ENCODE measurements at places on chromosomes 7 and 10.

- no peak for DNase-seq
Observed at GRCh38 chr7:20030417-20030816, 186.8 kb downstream of the MACC1 start.

DNA sequence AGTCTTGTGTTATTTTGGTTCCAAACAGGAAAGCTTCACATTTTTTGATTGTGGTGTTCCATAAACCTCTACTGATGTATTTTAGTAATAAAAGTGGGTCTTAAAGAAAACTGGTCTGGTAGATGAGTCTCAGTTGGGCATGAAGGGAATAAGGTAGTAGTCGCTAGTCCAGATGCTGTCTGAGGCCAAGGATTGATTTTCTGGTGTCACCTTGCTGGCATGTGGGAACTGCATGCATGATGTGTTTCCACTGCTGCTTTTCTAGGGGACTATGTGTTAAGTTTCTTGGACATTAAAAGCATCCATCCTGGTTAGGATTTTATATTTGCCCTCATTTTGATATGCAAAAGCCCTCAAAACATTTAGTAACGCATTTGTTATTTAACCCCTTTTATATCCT lies 123.7 kb upstream of the GJD4 start:
- no peak for DNase-seq

GRCh38 chr10:60032723-60033122 lies 126.4 kb upstream of the CCDC6 start:
- peak; percentile 67 for DNase-seq

GRCh38 chr10:67971311-67971710 lies 86.9 kb downstream of the SIRT1 start:
- no peak for DNase-seq

GRCh38 chr7:116198748-116199410 lies 11.5 kb upstream of the TES start:
- DNase-seq = no peak

DNA sequence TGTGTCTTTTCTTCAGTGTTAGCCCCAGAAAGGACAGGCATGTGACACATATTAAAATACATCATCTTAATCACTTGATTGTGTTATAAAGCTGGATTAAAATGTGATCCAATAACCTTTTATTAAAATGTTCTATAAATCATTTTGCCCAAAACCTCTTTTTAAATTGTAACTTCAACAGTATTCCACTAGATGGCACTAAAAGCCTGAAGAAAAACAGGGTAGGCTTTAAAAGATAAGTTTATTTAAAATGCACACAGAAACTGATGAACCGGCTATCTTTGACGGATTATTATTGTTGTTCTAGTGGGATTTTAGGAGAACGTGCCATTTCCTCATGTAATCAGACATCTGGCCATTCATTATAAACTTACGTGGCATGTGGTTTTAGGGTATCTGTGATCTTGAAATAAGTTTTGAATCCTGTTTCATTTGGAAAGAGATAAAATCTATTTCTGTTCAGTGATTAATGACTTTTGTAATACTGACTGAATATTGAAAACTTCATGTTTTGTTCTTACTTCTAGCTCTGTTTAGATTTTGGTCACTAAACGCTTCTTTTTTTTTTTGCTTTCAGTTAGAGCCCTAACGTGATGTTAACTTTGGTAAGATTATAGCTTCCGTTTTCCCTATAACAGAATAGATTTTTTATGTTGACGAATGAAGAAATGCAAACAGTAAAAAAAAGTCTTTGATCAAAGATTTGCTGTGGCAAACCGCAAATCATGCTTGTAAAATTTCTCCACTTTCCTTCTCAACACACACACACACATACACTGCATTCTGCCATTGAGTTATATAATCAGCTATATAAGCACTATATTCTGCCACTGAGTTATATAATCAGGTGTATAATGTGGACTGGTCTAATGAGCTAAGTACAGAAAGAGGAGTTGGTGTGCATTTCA lies 13.6 kb downstream of the VPS50 start:
- no peak for DNase-seq

GRCh38 chr7:34338961-34339526 lies 319.0 kb upstream of the NPSR1 start:
- no peak for DNase-seq

- DNase-seq = no peak
Observed at GRCh38 chr10:74888962-74889661, 62.7 kb downstream of the KAT6B start.

DNA sequence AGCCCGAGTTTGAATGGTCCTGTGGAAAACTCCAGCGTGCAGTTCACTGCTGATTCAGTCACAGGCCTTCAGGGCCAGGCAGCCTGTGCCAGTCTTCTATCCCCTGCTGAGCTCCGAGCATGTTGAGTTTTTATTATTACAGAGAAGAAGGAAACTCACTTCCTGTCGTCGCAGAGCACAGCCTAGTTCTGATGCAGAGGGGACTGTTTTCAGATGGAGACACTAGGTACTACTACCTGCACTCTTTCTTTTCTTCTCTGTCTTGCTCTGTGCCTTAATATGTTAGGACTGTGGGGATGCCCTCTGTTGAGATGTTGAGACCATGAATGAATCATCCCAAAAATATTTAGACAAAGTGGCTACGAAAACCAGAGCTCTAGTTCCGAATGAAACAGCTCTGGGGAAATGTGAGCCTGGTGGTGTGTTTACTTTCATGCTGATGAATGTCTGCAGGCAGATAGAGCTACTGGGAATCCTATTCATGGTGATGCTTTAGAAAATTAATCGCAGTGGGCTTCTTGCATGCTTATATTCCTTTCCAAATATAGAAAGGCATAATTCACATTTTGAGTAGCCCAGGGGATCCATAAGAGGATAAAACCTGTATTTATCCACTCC lies 29.6 kb downstream of the CASP7 start:
- no peak for DNase-seq

DNA sequence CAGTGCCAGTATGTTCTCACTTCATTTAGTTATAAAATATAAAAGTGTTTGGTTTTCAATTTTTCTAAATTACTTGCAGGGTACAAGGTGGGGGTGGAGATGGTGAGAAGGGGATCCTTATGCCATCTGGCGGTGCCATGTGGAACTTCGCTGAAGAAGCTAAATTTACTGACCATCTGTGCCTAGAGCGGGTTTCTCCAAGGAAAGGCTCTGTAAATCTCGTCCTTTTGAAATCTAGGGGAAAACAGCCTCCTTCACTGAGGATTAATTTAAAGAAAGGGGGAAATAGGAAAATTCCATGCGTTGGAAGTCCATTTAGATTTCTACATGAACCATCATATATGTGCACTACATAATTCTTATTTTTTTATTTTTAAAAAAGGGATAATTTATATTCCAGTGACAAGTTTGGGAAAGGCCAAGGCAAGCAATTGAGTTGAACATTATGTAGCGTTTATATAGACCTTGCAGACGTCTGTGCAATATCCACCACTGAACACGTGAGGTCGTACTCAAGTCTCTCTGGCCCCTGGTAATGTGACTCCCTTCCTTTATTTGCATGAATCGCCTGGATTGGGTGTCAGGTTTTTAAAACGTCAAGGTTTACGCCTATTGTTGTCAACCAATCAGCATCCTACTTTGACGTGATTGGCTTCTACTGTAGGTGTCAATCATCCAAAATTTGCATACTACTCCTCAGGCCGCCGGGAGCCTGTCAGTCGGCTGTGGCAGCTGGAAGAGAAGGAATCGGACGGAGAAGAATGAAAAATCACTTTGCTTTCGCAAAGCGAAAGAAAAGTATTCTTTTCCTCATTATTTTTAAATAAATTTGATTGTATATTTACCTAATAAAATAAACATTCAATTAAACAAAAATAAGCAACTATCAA lies 297.1 kb upstream of the NFE2L3 start:
- peak; percentile 67 for DNase-seq

DNA sequence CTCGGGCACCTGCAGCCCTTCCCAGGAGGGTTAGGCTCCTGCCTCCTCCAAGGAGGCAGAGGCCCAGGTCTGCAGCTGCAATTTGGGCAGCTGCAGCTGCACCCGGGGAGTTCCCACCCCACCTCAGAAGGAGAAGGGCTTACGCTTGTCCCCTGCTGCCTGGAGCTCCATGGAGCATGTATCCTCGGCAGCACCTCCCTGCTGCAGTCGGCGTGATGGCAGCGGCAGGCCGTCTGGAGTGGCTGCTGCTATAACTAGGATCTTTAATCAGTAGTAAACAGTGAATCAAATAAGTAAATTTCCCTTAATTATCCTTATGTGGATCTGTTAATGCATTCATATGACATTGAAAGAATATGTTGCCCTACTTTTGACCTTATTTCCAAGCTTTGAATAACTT lies 167.0 kb downstream of the PON1 start:
- no peak for DNase-seq

GRCh38 chr10:49044293-49045193 lies 70.8 kb downstream of the VSTM4 start:
- no peak for DNase-seq

DNA sequence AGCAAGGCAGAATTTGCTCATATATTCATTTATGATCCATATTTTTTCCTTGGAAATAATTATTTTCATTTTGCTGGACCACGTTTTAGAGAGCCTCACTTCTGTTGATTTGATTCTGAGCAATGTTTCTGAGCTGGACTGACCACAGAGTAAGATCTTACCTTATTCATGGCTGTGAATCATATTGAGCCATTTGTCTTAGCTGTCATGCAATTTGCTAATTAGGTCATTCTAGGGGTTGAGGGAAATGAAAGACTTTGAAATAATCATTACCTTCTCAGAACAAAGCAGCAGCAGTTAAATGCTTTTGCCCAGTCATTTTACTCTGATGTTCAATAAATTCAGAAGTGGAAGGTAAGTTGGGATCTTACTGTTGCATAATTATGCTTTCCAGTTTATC lies 251.4 kb downstream of the SDK1 start:
- DNase-seq = no peak

DNA sequence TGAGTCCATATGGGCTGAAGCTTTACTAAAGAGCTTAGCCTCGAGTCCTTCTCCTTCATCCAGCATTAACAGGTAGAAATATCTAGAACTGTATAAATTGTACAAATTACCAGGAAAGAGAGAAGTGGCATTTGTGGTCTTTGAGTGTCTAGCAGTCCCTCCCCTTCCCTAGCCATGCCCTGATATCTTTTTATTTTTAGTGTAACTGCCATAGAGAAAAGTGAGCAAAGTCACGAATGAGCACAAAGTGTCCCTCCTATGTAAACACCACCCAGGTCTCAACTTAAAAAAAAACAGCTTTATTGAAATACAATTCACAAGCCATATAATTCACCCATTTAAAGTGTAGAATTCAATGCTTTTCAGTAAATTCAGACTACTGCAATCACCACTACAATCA lies 339.0 kb upstream of the ZMIZ1 start:
- DNase-seq = no peak

DNA sequence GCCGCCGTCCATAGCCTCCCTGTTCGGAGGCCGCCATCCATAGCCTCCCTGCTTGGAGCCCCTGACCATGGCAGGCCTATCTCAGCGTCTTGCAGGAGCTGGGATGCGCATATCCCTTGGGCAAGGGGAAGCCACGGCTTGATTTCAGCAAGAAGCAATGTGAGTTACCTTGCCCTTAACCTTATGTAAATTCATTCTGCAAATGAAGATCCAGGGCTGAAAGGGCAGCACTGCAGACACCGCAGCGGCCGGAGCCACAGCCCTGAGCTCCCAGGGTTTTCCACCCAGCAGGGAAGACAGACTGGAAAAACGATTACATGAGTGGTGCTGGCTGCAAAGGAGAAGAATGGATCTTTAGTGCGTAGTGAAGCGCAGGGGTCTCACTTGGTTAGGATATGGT lies 95.8 kb downstream of the SEC61G start:
- DNase-seq = no peak

GRCh38 chr10:101122270-101123084 lies 8.6 kb upstream of the TLX1 start:
- no peak for DNase-seq

GRCh38 chr10:126087796-126088505 lies 191.6 kb downstream of the FANK1 start:
- DNase-seq = no peak

DNA sequence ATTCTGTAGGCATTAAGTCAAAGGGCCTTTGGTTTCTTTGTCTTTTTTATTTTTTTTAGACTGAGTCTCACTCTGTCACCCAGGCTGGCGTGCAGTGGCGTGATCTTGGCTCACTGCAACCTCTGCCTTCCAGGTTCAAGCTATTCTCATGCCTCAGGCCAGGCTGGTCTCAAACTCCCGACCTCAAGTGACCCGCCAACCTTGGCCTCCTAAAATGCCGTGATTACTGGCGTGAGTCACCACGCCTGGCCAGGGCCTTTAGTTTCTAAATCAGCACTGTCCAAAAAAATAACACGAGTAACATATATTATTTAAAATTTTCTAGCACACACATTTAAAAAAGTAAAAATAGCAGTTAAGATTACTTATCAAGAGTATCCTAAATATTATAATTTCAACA lies 11.1 kb upstream of the ACSL5 start:
- no peak for DNase-seq

DNA sequence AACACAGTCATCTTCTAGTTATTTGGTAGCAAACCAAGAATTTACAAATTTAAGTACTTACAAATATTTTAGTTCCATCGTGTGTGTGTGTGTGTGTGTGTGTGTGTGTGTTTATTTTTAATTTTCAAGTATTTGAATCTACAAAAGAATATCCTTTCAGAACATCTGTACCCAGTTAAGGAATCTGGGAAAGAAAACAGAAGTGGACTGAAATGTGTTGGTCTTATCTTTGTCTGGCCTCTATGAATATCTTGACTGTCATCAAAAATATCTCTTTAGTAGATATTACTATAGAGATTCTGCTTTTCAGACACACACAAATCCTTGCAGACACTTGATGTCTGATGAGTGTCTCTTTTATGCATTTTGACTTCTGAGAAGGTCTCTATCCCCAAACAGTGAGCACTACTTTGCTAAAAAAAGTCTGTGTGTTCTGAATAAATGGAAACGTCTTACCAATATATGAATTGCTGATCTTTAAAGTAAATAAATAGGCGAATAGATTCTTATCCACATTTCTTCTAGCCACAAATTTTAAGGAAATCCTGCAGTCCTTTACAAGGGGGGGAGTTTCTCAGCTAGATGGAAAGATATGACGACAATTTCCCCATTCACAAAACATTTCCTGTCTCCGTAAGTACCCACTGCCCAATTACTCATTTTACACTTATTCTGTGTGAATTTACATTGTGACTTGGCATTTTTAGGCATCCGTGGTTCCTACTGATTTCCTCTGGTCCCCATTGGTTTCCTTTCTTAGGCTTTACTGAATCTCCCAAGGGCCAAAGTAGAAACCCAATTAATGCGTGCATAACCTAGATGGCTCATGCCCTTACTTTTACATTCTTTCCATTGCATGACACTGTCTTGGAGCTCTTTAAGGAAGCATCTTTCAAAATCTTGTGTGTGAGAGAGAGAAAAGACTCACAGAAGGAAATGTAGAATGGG lies 36.0 kb downstream of the NRCAM start:
- no peak for DNase-seq
